ENCODE measurements at places on chromosomes 3 and 15.

DNA sequence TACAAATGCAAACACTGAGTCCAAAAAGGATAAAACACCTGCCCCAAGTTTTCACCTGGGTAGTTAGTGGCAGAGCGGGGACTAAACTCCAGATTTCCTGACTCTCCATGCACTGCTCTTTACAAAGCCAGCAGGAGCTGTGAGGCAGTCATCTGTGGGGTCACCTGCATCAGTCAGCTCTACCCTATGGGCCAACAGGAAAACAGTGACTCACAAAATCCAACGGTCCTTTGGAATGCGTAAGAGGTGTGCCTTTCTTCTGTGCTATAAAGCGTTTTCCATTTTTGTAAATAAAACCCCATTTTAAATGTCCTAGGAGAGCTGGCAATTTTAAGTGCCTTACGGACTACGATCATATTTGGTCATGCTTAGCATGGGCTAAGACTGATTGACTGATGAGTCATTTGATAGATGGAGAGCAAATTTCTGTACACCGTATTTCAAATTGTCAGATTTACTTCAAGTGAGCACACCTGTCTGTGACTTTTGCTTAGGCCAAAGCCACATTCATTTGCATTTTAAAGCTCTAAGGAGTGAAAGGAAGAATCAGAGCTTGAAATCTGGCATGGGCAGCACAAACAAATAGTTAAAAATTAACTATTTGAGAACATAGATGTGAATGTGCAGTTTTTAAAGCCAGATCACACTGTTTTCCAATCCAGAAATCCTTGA, 4.4 kb upstream of the COL8A1 start:
- DNase-seq: no peak

DNA sequence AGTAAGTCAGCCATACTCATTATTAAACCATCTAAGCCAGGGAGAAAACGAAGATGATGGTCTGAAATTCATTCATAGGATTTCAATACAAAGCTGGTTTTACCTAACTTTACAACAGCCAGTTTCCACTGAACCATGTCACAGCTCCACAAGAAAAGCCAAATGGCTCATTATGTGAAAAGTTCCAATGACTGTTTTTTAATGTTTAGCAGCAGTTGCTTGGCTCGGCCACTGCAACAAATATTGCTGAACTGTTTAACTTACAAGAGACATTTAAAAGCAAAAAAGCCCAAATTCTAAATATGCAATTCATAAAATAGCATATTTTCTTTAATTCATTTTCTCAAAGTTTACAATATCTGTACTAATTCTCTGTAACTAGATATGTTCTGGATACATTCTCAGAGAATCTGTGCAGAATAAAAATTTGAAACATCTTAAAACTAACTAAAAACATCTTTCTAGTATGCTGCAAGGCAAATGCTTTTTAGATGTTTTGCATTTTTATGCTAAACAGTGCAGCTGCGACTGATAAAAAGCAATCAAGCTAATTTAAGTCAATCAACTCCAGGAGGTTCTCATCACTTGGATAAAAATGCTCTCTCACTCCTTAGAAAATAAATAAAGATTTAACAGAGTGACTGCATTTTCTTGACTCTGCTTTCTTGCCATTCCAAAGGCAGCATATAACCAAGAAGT, 356.5 kb downstream of the ERC2 start:
- DNase-seq: no peak

DNA sequence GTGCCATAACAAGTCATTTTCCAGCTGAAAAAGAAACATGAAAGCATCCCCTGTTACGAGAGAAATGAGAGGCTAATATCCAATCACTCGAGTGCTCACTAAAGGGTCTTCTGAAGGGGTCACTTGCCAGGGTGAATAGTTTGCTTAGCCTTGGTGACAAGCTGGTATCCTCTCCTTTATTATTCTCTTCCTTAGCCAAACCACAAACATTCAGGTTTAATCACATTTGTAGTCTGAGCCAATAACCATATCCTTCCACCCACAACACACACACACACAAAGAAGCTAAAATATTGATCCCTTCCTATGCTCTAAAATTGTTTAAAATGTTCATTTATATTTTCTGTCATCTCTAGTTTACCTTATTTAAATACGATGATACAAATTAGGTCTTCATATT, 240.5 kb upstream of the TMCO5A start:
- DNase-seq: no peak

- peak; percentile 81 for DNase-seq
These were observed 901 bp downstream of the ALS2CL start for GRCh38 chr3:46692566-46692990.

- DNase-seq: no peak
These were observed 367.4 kb downstream of the GAP43 start for GRCh38 chr3:115990669-115991068.

DNA sequence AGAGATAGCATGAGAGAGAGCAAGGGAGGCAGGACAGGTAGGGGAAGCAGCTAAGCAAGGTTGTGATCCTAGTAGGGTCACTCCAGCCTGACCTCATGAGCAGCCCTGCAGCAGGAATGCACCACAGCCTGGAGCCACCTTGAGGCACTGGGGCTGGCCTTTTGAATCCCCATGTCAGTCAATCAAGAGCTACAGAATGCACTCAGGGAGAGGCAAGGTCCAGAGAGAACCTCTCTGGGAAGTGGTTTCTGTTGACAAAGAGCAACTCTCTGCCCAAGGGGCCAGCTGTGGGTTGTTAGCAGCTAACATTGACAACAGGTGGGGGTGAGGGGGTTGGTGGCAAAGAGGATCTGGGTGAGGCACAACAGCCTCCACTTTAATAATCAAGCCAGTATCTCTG, 54.6 kb downstream of the TRANK1 start:
- DNase-seq: no peak

- DNase-seq: no peak
These were observed 6.9 kb upstream of the SKIC8 start for GRCh38 chr15:78306176-78306774.

- no peak for DNase-seq
These were observed 7.1 kb downstream of the NPTN start for GRCh38 chr15:73626072-73626471.

GRCh38 chr3:78990156-78990555, 777.6 kb downstream of the ROBO1 start:
- no peak for DNase-seq

GRCh38 chr15:68017201-68017600, 36.9 kb upstream of the PIAS1 start:
- DNase-seq: no peak

GRCh38 chr3:53775018-53775417, 71.2 kb downstream of the CHDH start:
- no peak for DNase-seq

GRCh38 chr3:88150806-88151205, 1.0 kb downstream of the C3orf38 start:
- DNase-seq: no peak

DNA sequence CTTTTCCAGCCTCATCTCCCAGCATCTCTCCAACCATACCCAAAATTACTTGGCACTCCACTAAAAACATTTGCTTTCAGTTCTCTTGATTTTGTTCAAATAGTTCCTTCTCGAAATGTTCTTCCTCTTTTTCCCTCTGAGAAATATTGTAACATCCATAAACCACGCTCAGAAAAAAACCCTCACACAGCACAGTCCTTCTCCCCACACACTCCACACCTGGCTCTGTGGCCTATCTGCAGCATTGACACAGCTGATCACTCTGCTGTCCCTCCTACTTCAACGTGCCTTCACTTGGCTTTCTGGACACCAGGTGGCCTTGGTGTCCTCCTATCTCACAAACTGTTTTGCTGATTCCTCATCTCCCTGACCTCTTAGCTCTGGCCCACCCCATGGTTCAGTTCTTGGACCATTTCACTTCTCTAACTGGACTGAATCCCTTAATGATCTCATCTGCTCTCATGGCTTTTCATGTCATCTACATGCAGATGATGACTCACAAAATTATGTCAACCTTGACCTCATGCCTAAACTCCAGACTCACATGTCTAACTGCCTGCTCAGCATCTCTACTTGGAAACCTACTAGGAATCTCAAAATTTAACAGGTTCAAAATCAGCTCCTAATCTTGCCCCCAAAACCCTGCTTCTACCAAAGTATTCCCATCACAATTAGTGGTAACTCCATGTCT, 93.3 kb downstream of the TRIM42 start:
- no peak for DNase-seq

DNA sequence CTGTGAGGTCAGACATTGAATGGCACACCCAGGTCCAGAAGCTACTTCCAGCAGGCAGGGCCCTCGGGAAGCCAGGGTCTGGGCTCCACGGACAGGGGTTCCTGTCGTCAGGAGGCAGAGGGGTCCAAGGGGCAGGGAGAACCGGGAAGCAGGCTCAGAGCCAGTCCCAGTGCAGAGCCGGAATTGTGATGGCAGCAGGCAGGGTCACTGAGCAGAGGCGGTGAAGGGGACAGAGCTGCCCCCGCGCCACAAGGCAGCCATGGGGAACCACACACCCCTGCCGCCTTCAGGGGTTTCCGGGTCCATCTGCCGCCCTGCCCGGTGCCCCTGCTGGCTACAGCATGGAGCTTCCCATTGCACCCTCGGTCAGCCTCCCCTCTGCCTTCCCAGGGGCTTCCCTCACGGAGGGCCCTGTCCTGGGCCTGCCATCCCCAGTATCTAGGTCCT, 136.9 kb downstream of the NSMCE3 start:
- no peak for DNase-seq

DNA sequence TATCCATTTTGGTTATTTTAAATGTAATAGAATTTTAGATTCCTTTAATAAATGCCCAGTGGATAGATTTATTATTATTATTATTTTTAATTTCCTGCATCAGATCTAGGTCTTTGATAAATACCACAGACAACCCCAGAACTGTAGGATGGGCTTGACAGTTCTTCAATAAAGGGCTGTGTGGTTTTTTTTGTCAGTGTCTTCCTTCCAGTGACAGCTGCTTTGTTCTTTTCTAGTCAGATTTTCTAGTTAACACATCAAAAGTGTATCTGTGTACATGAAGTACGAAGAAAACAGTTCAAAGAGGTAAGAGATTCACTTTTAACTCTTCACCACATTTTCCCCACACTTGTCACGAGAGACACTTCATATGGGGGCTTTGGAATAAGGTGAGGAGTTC, 120.3 kb downstream of the SAMMSON start:
- DNase-seq: no peak

DNA sequence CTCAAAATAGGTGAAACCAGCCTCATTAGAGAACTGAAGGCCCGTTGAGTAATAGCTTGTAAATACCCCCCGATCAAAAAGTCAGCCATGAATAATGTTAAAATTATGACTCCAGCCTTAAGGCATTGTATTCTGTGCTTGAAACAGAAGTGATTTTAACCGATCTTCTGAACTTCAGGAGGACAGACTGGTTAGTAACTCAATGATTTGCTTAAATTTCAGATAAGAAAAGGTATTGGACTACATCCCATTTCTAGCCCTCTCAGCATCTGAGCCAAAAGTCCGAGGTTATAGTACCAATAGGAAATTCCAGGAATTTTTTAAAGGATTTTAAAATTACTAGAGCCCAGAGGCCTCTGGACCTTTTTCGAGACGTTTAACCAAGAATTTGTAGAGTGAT, 67.7 kb upstream of the FGF12 start:
- DNase-seq: no peak

DNA sequence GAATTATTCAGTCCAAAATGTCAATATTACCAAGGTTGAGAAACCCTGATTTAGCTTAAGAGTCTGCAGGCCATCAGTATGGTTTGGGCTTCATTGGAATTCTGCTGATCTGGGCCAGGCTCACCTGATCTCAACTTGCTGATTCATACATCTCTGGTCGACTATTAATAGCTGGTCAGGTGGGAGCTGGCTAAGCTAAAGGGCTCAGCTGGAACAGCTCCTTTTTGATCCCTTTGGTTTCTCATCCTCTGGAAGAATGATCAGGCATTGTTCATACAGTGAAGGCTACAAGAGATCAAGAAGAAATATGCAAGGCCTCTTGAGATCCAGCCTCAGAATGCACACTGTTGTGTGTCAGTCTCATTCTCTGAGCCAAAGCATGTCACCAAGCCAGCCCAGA, 123.3 kb upstream of the MME start:
- no peak for DNase-seq

GRCh38 chr15:47959617-47960413, 161.0 kb upstream of the SLC24A5 start:
- no peak for DNase-seq

DNA sequence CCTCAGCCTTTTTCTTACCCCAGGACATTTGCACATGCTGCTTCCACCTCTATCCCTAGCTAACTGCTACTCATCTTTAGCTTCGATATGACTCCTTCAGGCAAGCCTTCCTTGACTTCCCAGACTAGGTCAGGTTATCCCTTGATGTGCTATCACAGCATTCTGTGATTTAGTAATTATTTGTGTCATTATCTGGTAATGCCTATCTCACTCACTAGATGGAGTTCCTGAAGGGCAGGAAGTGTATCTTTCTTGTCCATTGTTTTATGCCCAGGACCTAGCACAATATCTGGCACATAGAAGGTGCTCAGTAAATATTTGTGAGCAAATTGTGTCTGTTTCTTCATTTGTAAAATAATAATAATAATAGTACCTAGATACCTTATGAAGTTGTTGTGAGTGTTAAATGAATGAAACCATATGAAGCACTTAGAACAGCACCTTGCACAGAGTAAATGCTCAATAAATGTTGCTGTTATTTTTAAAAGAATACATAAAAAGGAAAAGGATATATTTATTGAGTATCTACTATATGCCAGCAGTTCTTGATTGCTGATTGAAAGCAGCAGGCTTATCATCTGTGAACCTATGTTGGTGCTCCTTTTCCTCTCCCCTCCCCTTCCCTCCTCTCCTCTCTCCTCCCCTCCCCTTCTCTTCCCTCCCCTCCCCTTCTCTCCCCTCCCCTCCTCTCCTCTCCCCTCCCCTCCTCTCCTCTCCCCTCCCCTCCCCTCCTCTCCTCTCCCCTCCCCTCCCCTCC, 31.5 kb downstream of the SQOR start:
- no peak for DNase-seq

- DNase-seq: no peak
These were observed 206.6 kb downstream of the TLE3 start for GRCh38 chr15:69891070-69891536.

- DNase-seq: no peak
These were observed 524.5 kb upstream of the TGFBR2 start for GRCh38 chr3:30081904-30082303.

DNA sequence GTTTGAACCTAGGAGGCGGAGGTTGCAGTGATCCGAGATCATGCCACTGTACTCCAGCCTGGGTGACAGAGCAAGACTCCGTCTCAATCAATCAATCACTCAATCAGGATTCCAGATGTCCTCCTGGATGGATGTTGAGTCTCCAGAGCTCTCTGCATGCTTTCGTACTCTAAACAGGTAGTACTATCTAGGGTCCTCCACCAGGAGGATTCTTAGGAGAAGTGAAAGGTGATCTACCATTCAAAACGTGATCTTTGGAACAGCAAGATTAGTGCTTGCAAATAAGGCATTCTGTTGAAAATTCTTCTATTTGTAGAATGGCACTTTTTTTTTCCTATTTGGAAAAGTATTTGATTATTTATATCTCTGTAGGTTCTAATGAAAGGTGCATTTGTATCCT, 34.3 kb downstream of the CNOT10 start:
- no peak for DNase-seq

DNA sequence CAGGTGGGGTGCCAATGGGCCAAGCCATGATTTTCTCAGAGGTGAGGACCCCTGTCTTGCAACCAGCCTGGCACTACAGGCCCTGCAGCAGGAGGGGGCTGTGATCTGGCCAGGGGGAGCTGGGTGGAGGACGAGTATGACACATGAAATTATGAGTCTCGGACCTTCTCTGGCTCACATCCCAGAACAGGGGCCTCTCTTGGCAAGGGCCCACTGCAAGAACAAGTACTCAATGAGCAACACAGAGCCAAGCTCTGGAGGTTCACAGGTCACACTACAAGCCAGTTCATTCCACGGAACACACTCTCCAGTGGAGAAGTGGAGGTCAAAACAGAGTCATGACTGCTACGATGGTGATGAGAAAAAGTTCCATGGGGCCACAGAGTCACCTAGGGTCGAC, 28.3 kb downstream of the CCDC32 start:
- DNase-seq: no peak
